ENCODE measurements at places on chromosomes 7 and 10.

- no peak for DNase-seq
Observed at GRCh38 chr10:70834441-70835151, 18.8 kb downstream of the SGPL1 start.

- DNase-seq, result no peak
Observed at GRCh38 chr10:17783751-17784150, 25.4 kb upstream of the MRC1 start.

- peak; percentile 45 for DNase-seq
Observed at GRCh38 chr10:96690755-96691730, 29.3 kb downstream of the PIK3AP1 start.

DNA sequence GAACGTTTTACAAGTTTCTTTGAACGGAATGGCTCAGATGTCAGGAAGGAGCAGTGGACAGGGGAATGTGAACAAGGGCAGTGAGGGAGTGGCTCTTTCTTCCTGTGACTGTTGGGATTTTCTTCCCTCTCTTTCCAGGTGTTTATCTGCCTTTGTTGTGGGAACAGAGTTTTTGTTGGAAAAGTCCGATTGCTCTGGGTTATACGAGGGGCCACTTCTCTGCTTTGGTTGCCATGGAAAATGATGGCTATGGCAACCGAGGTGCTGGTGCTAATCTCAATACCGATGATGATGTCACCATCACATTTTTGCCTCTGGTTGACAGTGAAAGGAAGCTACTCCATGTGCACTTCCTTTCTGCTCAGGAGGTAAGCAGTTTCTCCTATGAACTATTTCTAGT lies 41.4 kb downstream of the ZRANB1 start:
- DNase-seq, result peak; percentile 15

- DNase-seq, result no peak
Observed at GRCh38 chr7:114214466-114214865, 200.1 kb upstream of the FOXP2 start.

DNA sequence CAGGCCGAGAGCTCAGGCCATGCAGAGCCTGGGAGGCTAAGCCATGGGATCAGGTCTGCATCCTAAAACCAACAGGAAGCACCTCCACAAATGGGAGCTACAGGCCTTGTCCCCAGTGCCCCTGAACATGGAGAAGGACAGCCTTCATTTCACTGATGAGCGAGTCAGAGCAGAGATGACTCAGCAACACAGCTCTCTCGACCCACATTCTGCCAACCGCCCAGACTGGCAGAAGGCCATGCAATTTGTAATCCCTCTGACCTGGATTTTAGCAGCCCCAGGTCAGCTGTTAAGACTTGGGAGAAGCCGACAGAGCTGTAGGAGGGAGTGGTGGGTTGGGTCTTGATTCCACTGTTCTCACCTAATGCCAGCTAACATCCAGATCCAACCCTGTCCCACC lies 25.5 kb downstream of the VOPP1 start:
- DNase-seq, result peak; percentile 71

GRCh38 chr7:1850111-1850975 lies 180.3 kb downstream of the ELFN1 start:
- DNase-seq, result no peak

- no peak for DNase-seq
Observed at GRCh38 chr10:35270100-35270499, 66.2 kb upstream of the CCNY start.

GRCh38 chr10:71338728-71339495 lies 19.9 kb downstream of the SLC29A3 start:
- DNase-seq, result no peak

DNA sequence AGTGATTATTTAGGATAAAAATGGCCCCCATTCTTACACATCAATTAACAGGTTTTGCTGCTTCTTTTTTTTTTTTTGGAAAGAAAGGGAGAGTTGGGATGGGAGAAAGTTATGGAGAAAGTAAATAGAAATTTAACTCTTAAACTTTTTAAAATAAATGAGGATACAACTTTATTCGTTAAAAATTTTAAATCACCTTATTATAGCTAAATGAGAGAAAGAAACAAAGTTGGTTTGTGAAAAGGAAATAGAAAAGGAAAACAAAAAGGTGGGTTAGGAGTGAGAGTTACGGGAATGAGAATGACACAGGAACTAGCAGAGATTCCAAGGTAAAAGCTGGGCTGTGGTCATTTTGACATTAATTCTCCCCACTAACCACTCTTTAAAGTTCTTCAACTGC lies 34.9 kb downstream of the LMOD2 start:
- DNase-seq, result no peak

- DNase-seq, result no peak
Observed at GRCh38 chr7:7959979-7960670, 8.5 kb upstream of the GLCCI1 start.

DNA sequence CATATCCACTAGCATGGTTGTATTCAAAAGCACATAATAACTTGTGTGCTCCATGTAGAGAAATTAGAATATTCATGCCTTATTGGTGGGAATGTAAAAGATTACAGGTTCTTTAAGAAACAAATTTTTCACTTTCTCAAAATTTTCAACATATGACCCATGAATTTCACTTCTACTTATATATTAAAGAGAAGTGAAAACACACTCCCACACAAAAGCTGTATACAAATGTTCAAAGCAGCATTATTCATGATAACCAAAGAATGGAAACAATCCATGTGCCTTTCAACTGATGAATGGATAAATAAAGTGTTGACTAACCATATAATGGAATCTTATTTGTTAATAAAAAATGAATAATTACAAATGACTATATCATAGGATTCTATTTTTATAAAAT lies 694.5 kb upstream of the PCDH15 start:
- DNase-seq, result no peak

DNA sequence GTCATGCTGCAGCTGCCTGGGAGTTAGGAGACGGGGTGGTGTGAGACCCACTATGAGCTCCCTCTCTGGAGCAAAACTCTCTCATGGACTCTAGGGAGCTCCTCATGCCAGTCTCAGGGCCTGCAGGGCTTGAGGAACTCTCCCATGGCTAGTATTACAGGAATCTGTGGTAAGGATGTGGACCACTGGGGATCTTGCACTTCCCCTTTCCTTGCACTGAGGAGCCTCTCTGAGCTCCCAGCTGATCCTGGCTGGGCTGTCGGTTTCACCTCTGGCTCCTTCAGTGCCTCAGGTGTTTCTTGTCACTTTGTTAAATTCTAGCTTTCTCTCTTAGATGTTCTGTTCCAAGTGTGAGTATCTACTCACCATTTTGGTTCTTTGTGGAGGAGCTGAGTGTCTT lies 71.6 kb upstream of the IMMP2L start:
- no peak for DNase-seq

GRCh38 chr10:78445308-78445707 lies 411.6 kb downstream of the RPS24 start:
- DNase-seq, result no peak

- no peak for DNase-seq
Observed at GRCh38 chr10:34801097-34801733, 13.9 kb downstream of the PARD3 start.

DNA sequence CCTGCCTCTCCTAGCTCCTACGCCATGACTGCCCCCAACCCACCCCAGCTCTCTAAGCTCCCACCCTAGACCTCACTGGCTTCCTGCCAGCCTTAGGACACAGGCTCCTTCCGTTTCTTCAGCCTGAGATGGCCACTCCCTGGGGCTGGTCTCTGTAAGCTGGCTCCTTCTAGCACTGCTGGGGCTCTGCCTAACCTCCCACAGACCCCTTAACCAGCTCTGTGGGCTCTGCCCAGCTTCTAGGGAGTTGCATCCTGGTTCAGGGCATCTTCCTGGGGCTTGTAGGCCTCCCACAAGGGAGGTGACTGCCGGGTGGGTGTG lies 478.6 kb upstream of the KLF6 start:
- no peak for DNase-seq

GRCh38 chr10:97596101-97597082 lies 6.9 kb downstream of the C10orf62 start:
- DNase-seq, result no peak

DNA sequence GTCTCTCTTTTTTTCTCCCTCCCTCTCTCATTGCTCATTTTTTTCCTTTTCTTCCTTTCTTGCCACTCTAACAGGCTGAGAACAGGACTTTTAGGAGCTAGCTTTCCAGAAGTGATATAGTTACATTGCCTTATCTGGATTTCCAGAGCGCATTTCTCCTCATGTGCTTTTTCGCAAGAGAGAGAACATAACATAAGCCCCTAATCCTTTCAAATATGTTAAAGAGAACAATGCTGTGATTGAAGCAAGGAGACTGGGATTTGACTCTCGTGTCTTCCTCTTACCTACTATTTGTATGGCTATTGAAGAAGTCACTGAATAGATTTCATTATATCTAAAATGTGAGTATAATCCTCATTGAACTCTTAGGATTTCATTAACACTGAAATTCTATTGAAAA lies 101.2 kb upstream of the PRPS1L1 start:
- no peak for DNase-seq

GRCh38 chr7:71021131-71021530 lies 110.8 kb upstream of the GALNT17 start:
- no peak for DNase-seq

- peak; percentile 26 for DNase-seq
Observed at GRCh38 chr7:91940171-91940570, 491 bp upstream of the AKAP9 start.

DNA sequence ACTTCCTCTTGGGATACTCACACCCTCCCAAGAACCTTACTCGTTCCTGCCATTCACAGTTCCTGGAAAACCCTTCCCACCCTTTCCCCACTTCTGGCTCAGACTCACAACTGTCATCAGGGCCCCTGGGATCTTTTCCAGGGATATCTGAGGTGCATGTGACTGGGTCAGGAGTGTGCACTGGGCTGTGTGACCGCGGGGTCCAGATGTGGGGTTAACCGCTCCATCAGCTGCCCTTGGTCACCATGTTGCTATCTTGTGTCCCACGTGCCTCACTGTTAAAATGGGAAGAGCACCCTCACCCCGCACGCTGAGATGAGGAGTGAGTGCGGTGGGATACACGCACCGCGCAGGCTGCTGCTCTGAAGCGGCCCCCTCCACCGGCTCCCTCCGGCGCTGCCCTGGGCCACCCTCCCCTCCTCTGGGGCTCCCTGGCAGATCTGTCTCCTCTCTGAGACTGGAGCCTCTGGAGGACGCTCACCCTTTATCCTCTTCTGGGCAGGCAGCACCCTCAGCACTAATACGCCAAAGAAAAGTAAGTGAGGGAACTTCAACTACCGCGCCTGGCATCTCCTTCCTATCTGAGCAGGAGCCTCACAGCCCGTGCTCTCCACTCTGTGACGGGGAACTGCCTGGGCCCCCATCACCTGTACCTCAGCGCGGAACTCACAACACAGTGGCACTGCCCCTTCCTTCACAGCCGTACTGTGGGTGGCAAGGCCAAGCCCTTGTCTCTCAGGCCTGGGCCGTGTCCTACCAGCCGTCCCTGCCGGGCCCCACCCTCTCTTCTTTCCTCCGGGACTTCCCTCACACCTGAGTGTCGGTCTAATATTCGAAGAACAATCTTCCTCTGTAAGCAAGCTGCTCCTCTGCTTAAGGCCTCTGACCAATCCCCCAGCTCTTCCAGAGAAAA lies 15.6 kb downstream of the COBL start:
- DNase-seq, result no peak

GRCh38 chr10:72044417-72045041 lies 43.8 kb downstream of the SPOCK2 start:
- DNase-seq, result no peak

- no peak for DNase-seq
Observed at GRCh38 chr7:17448479-17449423, 150.3 kb downstream of the AHR start.

- DNase-seq, result no peak
Observed at GRCh38 chr7:1825897-1826741, 156.0 kb downstream of the ELFN1 start.

DNA sequence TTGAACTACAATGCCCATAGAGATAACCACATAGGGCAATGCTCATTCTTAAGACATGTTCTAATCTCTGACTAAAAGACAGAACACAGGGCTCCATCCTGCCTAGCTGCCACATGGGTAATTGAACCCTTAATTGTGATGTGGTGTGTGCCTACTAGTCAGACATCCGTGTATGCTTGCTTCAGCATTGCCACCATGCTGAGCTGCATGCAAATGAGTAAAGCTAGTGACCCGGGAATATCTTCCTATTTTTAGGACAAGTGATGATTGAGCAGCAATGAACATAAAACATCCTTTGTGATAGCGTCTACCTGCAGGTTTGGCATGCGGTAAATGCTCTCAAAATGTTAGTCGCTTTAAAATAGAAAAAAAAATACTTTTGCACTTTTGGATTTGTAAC lies 115.8 kb downstream of the MAGI2 start:
- DNase-seq, result no peak

DNA sequence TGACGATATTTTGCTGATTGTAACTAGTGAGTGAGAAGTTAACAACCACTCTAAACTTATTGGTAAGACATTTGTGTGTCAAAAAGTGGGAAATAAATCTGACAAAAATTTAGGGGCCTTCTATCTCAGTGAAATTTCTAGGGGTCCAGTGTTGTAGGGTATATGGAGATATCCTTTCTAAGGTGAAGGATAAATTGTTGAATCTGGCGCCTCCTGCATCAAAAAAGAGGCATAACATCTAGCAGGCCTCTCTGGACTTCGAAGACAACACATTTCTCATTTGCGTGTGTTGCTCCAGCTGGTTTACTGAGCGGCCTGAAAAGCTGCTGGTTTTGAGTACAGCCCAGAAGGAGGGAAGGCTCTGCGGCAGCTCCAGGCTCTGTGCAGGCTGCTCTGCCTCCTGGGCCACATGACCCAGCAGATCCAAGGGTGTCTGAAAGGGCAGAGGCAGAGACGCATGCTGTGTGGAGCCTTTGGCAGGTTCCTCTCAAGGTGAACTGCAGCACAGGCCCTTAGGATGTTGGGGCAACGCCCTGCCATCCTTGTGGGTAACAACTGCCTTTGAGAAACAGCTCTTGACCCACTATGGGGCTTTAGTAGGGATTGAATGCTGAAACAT lies 72.4 kb downstream of the LMBR1 start:
- DNase-seq, result no peak

DNA sequence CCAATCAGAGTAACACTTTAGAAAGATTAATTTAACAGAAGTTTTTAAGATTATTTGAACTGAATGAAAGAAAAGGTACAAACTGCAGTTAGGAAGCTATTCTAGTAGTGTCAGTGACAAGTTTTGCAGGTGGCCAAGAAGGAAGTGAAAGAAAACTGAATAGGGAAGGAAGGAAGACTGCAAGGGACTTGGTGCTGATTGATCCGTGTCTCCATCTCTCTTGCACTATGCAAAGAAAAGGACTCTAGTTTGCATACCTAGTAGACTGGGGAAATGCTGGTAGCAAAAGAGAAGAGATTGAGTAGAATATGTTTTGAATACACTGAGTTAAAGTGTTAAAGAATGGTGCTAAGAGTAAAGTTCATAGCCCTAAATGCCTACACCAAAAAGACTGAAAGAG lies 33.0 kb downstream of the OR6V1 start:
- DNase-seq, result no peak
